H9 (cell line): ENCODE measurements at places on chromosomes 1 and 21. TPM values are rescaled to one million over a fixed set of nuclear protein-coding genes. Genes with fewer than 3 reads are reported as not detected.
A peak's percentile ranks its signal among the peaks of the same experiment; 100 is the strongest.

LCE1F gene
- total RNA-seq: not detected in 2 replicates

NUP210L gene
- 0.04 TPM in 1 of 2 replicates, not detected in the other for total RNA-seq

- H3K27ac ChIP-seq: no peak overlapping the region
- no peaks in the 10 kb centered on the region for H3K4me1 ChIP-seq
- no peaks in the 10 kb centered on the region for H3K27me3 ChIP-seq
- DNase-seq: no peak
- H3K4me3 ChIP-seq: no peak overlapping the region
- no peaks in the 10 kb centered on the region for H3K36me3 ChIP-seq
Observed at GRCh38 chr1:194233069-194233468, 1046.7 kb upstream of the B3GALT2 start.

CELSR2 gene
- 26.7 and 29.2 TPM in 2 replicates for total RNA-seq

- no peak for DNase-seq
- no peak overlapping the region for H3K4me3 ChIP-seq
- H3K27ac ChIP-seq: no peak overlapping the region
- no peaks in the 10 kb centered on the region for H3K36me3 ChIP-seq
Observed at GRCh38 chr1:62912028-62912638, 128.2 kb downstream of the ATG4C start.

- H3K4me1 ChIP-seq: no peaks in the 10 kb centered on the region
- no peak for DNase-seq
- H3K4me3 ChIP-seq: no peak overlapping the region
- peaks cover 3% of the 10 kb centered on the region; the same call in 2 of the 3 replicates for H3K36me3 ChIP-seq
Observed at GRCh38 chr1:19000065-19000464, 43.6 kb upstream of the IFFO2 start.

SYDE2 gene
- 12.1 and 12.4 TPM in 2 replicates for total RNA-seq

CD5L gene
- total RNA-seq: not detected in 2 replicates

GRCh38 chr1:54428837-54429518, 22.8 kb upstream of the SSBP3 start:
- H3K36me3 ChIP-seq: no peaks in the 10 kb centered on the region
- no peak overlapping the region for H3K4me3 ChIP-seq
- no peak overlapping the region for H3K27ac ChIP-seq
- no peaks in the 10 kb centered on the region for H3K27me3 ChIP-seq

DNA sequence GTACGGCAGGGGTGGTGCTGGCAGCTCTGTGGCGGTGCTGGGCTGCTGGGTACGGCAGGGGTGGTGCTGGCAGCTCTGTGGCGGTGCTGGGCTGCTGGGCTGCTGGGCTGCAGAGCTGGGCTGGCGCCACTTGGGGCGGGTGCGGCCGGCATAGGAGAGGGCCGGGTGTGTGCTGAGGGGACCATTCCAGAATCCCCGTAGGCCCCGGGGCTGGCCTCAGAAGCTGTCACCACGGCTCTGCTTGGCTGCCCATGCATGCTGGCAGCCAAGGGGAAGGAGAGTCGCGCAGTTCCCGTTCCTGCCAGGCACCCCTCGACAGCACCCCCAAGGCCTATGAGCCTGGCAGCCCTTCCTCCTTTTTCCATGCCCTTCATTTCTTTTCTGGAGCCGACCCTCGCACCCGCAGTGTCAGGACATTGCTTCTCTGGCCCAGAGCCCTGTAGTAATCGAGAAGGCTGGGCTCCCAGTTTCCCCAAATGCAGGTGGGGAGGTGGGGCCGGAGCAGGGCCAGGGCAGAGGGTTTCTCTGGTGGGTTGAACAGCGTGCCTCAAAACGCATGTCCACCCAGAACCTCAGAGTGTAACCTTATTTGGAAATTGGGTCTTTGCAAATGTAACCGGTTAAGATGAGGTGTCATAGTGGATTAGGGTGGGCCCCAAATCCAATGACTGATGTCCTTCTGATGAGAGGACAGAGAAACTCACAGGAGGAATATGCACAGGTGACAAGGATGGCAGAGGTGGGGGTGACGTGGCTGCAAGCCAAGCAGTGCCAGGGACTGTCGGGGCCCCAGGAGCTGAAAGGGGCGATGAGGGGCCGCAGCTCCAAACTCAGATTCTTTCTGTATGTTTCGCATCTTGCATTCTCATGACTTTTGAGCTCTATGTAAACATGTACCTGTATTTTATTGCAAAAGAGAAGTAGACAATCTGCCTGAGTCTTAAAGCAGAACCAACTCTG, 71.0 kb upstream of the ACTRT2 start:
- no peaks in the 10 kb centered on the region for H3K4me1 ChIP-seq
- peaks cover 24% of the 10 kb centered on the region for H3K36me3 ChIP-seq
- H3K4me3 ChIP-seq: no peak overlapping the region

GJA4 gene
- 1.4 and 2.1 TPM in 2 replicates for total RNA-seq

DNA sequence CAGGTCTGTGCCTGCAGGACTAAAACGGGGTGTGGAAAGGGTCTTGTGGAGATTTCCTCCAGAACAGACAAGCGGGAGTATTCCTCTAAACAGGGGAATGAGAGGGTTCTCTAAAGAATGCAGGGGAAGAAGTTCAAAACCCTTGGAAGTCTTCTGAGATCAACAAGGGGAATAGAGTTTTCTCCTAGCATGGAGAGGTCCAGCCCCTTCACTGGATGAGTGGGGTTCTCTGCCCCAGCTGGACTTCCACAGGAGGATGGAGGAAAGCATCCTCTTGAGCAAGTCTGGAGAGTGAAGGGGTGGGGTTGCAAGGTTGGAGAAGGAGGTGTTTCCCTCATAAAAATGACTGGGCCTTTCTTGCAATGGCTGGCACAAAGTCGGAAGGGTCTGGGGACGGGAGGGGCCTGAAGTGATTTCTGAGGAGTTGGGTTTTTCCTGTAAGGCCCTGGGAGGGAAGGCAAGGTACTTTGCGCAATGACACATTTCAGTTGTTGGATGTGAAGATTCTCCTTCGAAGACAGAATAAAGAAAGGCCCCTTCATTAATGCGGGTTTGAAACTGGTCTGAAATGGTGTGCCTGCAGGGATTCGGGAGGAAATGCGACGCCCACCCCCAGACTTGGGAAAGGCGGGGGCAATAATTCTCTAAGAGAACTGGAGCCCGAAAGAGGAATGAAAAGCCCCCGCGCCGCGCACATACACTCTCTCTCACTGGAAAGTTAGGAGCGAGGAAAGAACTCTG, 884 bp downstream of the SPATA6 start:
- peaks cover 6% of the 10 kb centered on the region; the same call in 2 of the 3 replicates for H3K36me3 ChIP-seq
- H3K4me3 ChIP-seq: peak overlapping the region; percentile 90
- no peak overlapping the region for H3K27ac ChIP-seq
- DNase-seq: no peak

GPR3 gene
- 4.3 and 4.4 TPM in 2 replicates for total RNA-seq

ASTN1 gene
- total RNA-seq: 0.94 and 0.98 TPM in 2 replicates

PHC2 gene
- 8.1 and 9.4 TPM in 2 replicates for total RNA-seq

- no peaks in the 10 kb centered on the region for H3K4me1 ChIP-seq
- H3K36me3 ChIP-seq: no peaks in the 10 kb centered on the region; the same call in 2 of the 3 replicates
- H3K4me3 ChIP-seq: no peak overlapping the region
- no peak for DNase-seq
- H3K27ac ChIP-seq: no peak overlapping the region
Observed at GRCh38 chr1:71610476-71610875, 529.6 kb upstream of the ZRANB2 start.

DNA sequence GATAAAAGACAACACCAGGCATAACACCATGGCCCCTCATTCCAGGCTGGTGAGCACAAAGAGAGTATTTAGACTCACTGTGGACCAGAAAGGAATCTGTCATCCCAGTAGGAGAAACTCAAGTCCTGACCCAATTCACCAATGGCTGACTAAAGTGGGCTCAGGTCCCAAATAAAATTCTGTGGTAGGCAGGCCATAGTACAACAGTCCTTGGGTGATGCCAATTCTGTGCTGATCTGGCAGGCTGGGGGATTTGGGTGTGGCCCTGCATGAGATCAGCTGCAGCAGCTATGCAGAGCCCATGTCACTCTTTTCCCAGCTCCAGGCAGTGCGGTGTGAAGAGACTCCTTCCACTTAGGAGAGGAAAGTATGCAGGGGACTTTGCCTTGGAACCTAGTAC, 245.1 kb downstream of the LBR start:
- peaks cover 24% of the 10 kb centered on the region for H3K36me3 ChIP-seq
- H3K27me3 ChIP-seq: no peaks in the 10 kb centered on the region
- no peak overlapping the region for H3K27ac ChIP-seq
- H3K4me1 ChIP-seq: no peaks in the 10 kb centered on the region
- DNase-seq: no peak
- H3K4me3 ChIP-seq: no peak overlapping the region

GRCh38 chr21:46021978-46022544, 40.5 kb downstream of the COL6A1 start:
- DNase-seq: no peak
- no peak overlapping the region for H3K4me3 ChIP-seq
- no peaks in the 10 kb centered on the region for H3K27me3 ChIP-seq
- H3K4me1 ChIP-seq: no peaks in the 10 kb centered on the region

PTGFRN gene
- 26.3 and 31.7 TPM in 2 replicates for total RNA-seq

DNA sequence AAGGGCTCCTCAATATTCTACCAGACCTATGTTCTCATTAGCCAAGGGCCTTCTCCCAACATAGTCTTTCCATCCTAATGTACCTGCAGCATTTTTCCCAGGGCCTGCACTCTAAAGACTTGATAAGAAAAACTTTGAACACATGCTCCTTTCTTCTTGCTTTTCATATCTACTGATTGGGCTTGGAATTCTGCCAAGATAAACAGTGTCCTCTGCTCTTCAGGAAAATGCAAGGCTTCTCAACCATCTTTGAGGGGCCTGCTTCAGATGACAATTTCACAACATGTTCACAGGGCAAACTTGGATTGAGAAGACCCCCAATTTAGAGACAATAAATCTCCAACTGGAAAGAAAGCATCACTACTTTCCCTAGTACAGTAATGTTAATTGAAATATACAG, 25.8 kb upstream of the PPT1 start:
- no peaks in the 10 kb centered on the region for H3K27me3 ChIP-seq
- H3K27ac ChIP-seq: no peak overlapping the region
- H3K36me3 ChIP-seq: no peaks in the 10 kb centered on the region
- no peak overlapping the region for H3K4me3 ChIP-seq
- no peaks in the 10 kb centered on the region for H3K4me1 ChIP-seq
- DNase-seq: no peak

- no peak overlapping the region for H3K27ac ChIP-seq
- no peaks in the 10 kb centered on the region for H3K4me1 ChIP-seq
- no peaks in the 10 kb centered on the region for H3K36me3 ChIP-seq
- H3K27me3 ChIP-seq: no peaks in the 10 kb centered on the region
- H3K4me3 ChIP-seq: no peak overlapping the region
Observed at GRCh38 chr21:31447505-31447904, 103.4 kb upstream of the TIAM1 start.

DNA sequence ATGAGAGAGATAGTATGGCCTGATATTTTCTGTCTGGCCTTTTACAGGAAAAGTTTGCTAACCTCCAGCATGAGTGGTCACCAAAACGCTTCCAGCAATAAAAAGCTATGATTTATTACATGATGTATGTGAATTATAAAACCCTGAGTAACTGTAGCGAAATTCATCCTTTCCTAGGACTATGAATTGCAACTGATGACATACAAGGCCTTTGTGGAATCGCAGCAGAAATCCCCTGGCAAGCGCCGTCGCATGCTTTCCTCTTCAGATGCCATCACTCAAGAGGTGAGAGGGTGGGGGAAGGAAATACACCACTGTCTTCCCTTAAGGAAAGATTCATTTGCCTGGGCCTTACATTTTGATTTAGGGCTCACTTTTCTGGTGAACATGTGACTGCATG, 117.9 kb downstream of the MACF1 start:
- no peaks in the 10 kb centered on the region for H3K4me1 ChIP-seq
- H3K4me3 ChIP-seq: no peak overlapping the region
- DNase-seq: no peak
- peaks cover 51% of the 10 kb centered on the region for H3K36me3 ChIP-seq

- no peaks in the 10 kb centered on the region for H3K4me1 ChIP-seq
- H3K4me3 ChIP-seq: no peak overlapping the region
- H3K27me3 ChIP-seq: no peaks in the 10 kb centered on the region
Observed at GRCh38 chr21:32930673-32931072, 95.1 kb upstream of the OLIG2 start.

DNA sequence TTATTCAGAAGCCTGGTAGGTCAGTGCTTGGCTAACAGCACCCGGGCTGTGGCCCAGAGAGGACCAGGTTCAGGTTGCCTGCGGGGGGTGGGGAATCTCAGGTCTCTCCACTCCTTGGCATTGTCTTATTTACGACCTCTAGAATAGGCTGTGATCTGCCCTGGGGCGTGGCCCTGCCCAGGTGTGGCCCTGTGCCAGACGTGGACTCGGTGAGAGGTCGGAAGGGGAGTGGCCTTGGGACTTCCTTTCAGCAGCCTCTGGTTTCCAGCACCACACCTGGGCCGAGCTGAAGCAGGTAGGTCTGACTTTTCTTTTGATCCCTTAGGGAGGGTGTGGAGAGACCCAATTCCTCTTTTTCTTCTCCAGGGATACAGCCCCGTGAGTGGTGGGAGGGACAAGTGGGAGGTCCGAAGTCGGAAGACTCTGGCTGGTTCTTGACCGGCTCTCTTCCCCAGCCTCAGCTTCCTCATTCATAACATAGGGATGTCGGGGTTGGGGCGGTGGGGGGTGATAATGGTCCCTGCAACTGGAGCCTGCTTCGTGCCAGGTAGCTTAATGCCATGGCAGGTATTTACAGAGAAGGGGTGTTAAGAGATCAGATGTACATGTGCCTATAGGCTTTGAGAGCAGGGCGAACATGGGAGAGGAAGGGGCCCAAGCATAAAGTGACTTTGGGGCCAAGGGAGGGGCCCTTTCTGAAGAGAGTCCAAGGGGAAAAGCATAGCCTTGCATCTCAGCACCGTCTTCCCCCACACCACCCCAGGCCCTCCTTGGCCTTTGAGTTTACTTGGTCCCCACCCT, 16.5 kb downstream of the ACOT11 start:
- no peaks in the 10 kb centered on the region for H3K4me1 ChIP-seq
- H3K27me3 ChIP-seq: no peaks in the 10 kb centered on the region
- no peak overlapping the region for H3K27ac ChIP-seq
- H3K4me3 ChIP-seq: no peak overlapping the region
- DNase-seq: peak; percentile 94

CR1L gene
- 0.37 TPM in 1 of 2 replicates, not detected in the other for total RNA-seq

GRCh38 chr1:12580054-12580887, 37.7 kb downstream of the DHRS3 start:
- no peaks in the 10 kb centered on the region for H3K27me3 ChIP-seq
- peaks cover 54% of the 10 kb centered on the region for H3K36me3 ChIP-seq
- no peak for DNase-seq

DNA sequence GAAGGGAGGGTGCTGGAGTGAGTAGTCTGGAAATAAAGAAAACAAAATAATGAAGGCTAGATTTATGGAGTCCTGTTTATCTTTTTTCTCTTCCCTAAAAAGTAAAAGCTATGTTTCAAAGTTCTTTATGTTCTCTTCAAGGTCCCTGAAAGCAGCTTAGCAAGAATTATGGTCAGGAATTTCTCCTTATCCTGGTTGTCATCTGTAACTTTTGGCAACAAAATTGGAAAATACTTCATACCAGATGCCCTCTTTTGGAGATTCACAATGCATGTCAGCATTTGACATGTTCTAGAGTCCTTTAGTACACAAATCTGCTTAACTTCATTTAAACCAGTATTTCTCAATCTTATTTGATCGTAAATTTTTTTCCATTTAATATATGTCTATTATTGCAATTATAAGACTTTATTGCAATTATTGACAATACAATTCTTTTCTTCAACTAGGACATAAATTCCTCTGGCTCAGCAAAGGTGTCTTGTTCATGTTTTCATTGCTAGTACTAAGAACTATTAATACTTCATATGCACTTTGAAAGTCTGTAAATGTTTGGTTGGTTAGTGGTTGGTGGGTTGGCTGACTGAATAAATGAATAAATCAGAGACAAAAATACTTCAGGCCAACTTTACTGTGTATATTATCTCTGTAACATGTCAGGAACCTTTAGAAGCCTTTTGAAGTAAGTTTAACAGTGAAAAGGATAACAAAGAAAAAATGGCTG, 101.5 kb downstream of the ATP1B1 start:
- no peak overlapping the region for H3K4me3 ChIP-seq
- H3K27ac ChIP-seq: no peak overlapping the region
- H3K27me3 ChIP-seq: no peaks in the 10 kb centered on the region
- no peaks in the 10 kb centered on the region; the same call in 1 of the 2 replicates for H3K4me1 ChIP-seq

CNR2 gene
- not detected in 2 replicates for total RNA-seq
